Stromal cell of bone marrow (primary cell): ENCODE measurements at places on chromosomes 4 and X.
A peak's percentile ranks its signal among the peaks of the same experiment; 100 is the strongest.

GRCh38 chr4:14023036-14023435 lies 395.5 kb upstream of the BOD1L1 start:
- DNase-seq, result peak; percentile 20

DNA sequence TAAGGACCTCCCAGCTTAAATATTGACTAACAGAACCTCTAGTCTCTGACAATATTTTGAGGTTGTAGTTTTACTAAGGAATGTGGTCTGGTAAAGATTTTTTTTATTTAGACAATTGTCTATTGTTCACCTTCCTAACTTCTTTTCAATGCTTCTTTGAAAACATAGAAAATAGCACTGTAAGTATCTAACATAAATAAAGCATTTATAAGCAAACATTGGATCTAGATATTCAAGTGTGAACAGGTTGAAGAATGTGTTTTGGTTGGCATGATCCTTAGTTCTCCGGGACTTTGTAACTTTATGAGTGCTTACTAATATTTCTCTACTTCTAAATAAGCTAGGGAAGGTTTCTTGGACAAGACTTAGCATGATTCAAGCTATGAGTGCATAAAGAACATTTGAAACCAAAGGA lies 285.4 kb upstream of the ARSJ start:
- DNase-seq, result peak; percentile 35

DNA sequence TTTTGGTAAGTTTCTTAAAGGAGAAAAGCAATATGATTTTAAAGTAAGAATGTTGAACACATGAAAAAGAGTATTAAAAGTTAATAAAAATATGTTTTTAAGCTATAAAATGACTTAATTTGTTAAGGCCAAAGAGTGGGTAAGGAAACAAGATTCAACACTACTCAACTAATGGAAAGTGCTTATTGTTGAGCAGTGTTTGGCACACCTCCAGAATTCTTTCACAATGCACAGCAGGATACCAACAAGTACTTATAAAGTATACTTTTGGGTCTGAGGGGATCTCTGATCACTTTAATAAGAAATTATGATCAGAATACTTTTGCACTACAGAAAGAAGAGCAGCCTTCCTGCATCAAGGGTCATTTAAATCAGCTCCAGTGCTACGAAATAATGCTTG lies 5.9 kb downstream of the LAMP2 start:
- DNase-seq, result no peak

- DNase-seq, result no peak
These were observed at the start of gene DACH2 for GRCh38 chrX:86148024-86148511. Gene DACH2 (plus strand): TSS chrX:86148451.

- no peak for DNase-seq
These were observed 46.5 kb downstream of the EVC start for GRCh38 chr4:5757536-5757935.

- no peak for DNase-seq
These were observed 867.2 kb upstream of the GRID2 start for GRCh38 chr4:91436556-91436955.

DNA sequence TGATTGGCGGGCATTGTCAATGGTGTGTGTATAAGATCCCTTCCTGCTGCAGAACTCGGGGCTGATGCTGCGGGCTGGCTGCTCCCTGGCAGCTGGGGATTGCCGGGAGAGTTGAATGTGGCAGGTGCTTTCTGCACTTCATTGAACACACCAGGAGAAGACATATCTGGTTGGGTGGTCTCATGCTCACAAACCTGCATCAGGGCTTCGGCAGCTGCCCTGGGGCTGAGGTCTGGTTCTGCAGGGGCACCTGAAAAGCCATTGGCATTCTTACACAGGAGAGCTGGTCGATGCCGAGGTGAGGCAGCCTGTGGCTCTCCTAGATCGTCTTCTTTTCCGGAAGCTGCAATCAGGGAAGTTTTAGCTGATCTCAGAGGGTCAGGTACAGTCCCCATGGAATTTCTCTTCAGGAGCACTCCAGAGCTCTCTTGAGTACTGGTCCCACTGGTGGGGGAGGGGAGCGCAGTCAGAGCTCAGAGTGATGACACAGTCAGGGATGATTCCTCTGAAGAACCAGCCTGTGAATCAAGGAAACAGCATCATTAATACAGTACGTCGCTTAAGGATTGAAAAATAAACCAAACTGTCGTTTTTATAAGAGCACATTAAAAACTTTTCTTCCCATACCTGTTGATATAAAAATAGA lies 57.8 kb downstream of the GPRIN3 start:
- no peak for DNase-seq

DNA sequence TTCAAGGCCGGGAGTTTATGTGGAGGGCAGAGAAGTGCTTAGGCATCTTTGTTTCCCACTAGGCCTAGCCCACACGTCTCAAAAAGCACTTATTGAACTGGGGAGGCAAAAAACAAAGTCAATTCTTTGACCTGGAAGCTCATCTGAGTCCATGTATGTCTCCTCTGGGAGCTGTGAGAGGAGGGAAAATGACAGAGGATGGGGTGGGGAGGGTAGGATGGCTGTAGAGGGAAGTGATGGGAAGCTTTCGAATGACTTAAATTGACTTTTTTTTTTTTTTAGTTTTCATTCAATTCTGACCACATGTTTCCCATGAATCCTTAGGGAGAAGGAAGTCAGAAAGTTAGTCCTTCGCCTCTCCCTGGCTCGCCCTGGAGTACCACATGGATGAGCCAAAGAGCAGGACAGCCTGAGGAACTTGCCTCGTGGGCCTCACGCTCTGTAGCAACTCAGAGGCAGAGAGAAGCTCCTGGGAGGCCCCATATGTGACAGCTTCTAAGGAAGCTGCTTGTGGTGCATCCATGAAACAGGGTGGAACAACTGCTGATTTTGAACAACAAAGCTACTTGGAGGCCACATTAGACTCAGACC lies 45.0 kb downstream of the NHSL2 start:
- DNase-seq, result no peak

GRCh38 chr4:181677621-181678020 lies 565.6 kb upstream of the TENM3 start:
- no peak for DNase-seq

GRCh38 chr4:36399762-36400353 lies 118.4 kb downstream of the DTHD1 start:
- no peak for DNase-seq
